A549 (cell line): ENCODE measurements at places on chromosomes 16 and 17.

GRCh38 chr17:40871316-40871715, 4.3 kb upstream of the KRT12 start:
- DNase-seq: no peak

DNA sequence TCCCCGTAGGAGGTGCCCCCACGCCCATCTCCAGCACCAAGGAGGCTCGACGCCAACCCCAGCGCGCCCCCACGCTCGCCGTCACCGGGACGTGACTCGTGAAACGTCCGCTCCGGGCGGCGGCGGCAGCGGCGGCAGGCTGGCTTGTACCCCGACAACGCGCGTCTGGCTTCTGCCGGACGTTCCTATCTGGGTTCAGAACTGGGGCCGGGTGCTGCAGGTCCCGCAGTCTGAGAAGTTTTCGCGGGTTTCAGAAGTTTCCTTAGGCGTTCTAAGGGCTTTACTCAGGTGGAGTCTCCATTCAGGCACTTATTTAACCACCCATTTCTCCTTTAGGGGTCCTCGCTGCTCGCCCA, 672 bp upstream of the ALKBH5 start:
- DNase-seq: no peak

- DNase-seq: peak; percentile 66
Measured at GRCh38 chr17:49548506-49549310, 27.0 kb upstream of the NXPH3 start.

- no peak for DNase-seq
Measured at GRCh38 chr17:42706732-42707131, 24.4 kb downstream of the CNTNAP1 start.

GRCh38 chr17:42386777-42387657, 1.2 kb downstream of the STAT3 start:
- DNase-seq: no peak

- no peak for DNase-seq
Measured at GRCh38 chr17:41029633-41030245, at the start of gene KRTAP1-4. Gene KRTAP1-4 (minus strand): TSS chr17:41030195. CDS start chr17:41030078, 117 bp downstream.

DNA sequence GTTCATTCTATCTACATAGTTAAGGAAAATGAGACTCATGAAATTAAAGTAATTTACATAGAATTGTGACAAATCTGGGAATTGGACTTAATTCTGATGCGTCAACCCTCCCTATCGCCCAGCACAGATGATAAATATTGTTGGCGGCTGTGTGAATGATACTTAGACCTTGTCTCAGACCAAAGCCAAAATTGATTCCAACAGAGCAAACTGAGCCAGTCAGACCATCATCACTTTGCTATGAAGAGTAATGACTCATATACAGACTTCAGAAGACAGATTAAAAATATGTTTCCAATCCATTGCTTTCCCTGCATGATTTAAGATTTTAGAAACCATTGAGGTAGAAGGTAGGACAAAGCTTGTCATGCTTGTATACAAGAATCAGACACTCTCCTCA, 1156.7 kb upstream of the CDH8 start:
- DNase-seq: no peak

DNA sequence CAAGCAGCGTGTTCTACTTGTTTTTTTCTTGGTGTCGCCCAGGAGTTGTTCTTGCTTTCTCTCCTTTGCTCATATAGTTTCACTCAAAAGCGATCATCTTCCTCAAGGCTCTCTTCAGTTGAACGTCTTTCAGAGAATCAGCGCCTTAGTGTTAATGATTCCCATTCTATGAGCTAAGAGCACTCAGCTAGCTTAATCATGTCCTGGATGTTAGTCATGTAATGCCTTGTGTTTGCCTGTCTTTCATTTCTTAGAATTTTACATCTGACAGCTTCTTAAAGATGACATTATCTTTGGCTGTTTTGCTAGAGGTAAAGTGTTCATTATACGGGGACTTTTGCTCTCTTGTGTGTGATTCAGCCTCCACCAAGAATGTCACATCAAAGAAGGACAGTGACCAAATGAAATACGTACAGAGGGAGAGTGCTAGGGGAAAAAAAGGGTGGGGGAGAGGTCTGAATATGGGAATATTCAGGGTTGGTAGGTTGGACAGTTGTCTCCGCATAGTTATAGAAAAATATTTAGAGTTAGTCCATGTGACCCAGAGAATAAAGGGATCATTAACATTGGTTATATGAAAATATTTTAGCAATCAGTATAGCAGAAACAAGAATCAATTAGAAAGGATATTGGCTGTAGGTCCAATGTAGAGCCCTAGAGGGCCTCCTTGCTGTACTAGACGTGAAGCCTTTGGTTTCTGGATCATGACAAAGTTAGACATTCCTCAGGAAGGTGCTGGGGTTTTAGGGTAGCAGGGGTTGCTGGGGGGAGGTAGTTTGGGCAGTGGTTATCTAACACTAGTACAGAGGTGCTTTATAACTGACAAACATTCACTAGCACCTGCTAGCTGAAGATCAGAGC, 31.9 kb upstream of the ANKFN1 start:
- no peak for DNase-seq

- no peak for DNase-seq
Measured at GRCh38 chr17:54347495-54347894, 524.8 kb downstream of the KIF2B start.

- peak; percentile 35 for DNase-seq
Measured at GRCh38 chr17:60102632-60103096, 23.9 kb upstream of the HEATR6 start.

- DNase-seq: no peak
Measured at GRCh38 chr17:29682054-29682453, 59.3 kb upstream of the CORO6 start.

- DNase-seq: no peak
Measured at GRCh38 chr16:17339764-17340541, 130.8 kb downstream of the XYLT1 start.

DNA sequence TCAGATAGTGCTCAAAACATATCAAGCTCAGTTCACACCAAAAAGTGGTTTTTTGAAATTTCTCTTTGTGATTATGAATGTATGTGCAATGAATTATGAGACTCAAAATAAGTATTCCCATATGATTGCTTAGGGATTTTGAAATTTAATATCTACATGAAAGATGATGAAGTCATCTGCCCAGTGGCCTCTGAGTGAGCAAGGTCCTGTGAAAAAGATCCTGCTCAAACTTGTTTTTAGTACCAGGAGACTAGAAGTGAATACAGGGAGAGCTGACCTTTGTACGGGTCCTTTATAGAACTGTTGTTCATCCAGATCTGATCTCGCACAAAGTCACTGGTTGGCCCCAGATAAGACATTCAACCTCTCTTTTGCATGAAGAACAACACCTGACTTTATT, 151.9 kb upstream of the MAF start:
- DNase-seq: no peak

DNA sequence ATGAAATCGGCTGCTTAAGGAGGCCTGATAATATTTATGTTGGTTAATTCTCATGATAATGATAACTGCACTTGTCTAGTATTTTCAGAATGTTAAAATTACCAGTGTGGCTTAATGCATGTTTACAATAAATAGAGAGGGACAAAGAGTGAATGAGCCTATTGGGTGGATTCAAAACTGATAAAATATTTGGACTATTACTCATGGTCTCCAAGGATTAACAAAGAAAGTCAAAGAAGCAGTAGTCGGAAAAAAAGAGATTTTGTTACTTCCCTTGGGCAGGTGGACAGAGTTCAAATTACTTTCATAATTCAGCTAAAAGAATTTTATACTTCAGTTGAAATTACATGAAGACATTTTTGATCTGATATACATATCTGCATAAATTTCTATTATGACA, 258.2 kb upstream of the PMFBP1 start:
- DNase-seq: no peak

GRCh38 chr16:86466696-86467406, 43.5 kb upstream of the FOXF1 start:
- no peak for DNase-seq

DNA sequence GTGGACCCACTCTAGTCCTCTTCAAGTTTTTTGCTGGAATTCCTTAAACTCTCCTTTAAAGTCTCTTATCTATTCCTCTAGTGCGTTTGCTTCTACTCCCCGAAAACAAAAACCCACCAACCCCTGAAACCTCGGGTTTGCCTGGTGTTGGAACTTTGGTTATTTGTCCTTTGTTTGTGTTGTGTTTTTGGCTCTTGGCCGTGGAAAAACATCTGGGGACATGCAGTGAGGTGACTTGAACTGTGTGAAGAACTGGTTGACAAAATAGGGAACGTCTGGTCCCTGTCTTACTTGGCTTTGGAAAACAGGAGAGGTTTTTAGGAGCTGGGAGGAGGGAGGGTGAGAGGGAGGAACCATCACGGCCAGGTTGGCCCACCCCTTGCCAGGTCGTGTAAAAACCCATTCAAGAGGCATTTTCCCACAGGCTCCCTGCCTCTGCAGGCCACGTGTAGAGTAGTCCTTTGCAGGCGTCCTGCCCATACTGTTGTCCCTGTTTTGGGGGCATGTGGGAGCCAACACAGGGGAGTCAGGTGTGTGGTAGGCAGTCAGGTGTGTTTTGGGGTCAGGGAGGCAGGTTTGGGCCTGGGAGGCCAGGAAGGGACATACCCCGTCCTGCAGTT, 169.3 kb downstream of the RAB11FIP4 start:
- no peak for DNase-seq

GRCh38 chr17:27984816-27985215, 57.7 kb upstream of the NLK start:
- no peak for DNase-seq

GRCh38 chr17:49583889-49584288, 8.2 kb downstream of the NXPH3 start:
- no peak for DNase-seq

GRCh38 chr17:37106049-37106448, 157.3 kb downstream of the AATF start:
- DNase-seq: no peak
